Stimulated activated naive CD4-positive, alpha-beta T cell treated with Interleukin-2 at 50 U/mL for 16 hours (primary cell): ENCODE measurements at places on chromosomes 1 and 21.
A peak's percentile ranks its signal among the peaks of the same experiment; 100 is the strongest.

DNA sequence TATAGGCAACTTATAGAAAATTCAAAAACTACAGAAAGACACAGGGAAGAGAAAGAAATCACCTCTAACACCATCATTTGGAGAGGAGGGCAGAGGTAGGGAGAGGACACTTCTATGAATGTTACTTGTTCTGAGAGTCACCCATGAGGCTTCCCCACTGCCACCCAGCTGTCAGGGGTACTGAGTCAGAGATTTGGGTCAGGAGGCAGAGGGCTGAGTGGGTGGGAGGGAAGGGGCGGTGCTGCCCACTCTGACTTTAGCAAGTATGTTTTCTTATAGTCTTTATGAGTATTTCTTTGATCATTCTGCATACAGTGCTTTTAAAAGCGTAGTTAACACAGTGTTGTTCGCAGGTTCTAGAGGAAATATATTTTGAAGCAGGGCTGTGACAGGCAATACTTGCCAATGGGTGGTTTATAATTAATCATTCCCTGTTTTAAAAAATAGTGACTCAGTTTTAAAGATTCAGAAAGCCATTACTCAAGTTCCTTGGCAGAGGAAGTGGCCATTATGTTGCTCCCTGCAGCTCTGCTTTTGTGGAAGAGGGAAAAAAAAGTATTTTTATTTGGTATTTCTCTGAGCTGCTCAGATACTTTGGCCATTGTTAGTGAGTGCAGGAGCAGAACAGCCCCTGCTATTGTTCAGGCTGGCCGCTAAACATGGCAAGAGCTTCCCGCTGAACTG lies 18.3 kb downstream of the IL6R start:
- peak; percentile 49 for DNase-seq

GRCh38 chr21:29144736-29145353 lies 14.4 kb downstream of the MAP3K7CL start:
- DNase-seq = no peak

GRCh38 chr1:30757352-30758120 lies at the start of gene LAPTM5:
LAPTM5 (minus strand) TSS chr1:30757774; CDS start chr1:30757745, 29 bp downstream.
- peak; percentile 59 for DNase-seq

DNA sequence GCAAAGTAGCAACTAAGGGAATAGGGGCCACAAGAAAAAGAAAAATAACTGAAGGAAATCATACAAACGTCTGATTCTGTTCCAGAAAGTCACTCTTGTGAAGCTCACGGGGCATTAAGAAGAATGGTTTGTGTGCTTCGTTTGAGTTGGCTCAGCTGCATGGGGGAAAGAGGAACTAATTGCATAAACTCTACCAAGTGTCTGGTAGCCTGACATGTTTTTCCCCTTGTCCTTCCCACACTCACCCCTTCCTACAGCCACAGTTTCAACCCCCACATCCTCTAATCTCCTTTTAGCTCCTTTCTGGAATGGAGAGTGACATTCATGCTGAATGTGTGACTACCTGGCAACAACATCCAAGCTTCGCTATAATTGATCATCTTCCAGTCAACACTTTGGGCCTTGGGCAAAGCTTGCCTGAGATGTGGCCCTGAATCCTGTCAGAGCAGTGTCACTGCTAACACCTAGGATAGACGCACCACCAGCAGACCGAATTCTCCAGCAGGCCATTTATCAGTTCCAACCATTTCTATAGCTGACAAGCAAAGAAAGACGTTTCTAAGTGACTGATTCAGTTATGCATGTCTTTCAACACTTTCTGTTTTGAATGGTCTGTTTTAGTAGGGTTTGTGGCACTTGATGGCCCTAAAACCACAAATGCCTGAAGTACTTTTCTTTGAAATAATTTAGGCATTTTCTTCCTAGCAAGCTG lies 439.6 kb downstream of the TTLL7 start:
- DNase-seq = no peak

DNA sequence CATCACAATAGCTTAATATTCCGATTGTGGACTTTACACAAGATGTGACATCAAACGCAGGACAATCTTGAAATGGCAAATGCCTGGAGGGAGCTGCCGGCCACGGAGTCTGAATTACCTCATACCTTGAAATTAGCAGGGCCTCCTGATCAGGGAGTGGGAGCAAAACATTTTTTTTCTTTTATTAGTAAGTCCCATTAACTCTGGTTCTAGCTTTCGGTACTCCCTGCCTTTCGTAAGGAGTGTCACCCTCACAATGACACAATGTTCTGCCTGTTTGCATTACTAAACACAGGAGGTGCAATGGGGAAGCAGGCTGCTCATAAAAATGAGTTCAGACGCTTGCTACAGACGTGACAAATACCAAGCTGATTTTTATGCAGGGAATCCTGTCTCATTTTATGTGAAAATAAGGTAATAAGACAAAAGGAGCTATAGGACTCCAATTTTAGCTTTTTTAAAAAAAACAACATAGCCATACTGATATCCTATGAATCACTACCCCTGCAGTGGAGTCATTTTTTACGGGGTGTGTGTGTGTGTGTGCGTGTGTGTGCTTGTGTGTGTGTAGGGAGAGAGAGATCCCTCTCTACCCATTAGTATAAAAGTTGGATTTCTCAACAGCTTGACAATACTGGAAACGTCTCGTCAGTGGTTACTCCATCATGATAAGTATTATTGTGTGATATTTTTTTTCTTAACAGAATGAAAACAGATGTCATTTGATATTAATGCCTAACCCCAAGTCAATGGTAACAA lies 205.1 kb upstream of the RUNX1 start:
- DNase-seq = no peak

DNA sequence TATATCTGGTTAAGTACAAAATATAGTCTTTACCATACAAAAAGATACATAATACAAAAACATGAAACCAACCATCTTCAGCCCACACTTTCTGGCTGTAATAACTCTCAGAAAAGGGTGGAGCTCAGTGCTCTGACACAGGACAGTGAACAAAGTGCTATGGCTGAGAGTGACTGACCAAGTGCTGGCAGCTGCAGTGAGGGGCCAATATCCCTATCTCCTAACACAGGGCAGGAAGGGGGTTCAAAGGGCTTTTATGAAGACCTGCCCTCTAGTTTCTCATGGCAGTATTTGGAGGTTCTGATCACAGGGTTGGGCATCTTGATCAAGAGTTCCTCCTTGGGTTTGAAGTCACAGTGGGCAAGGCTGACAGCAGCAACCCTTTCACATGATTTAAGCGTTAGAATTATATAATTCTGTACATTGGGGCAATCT lies 3.9 kb downstream of the TXNIP start:
- no peak for DNase-seq

- no peak for DNase-seq
Measured at GRCh38 chr1:35539073-35539823, 18.0 kb downstream of the KIAA0319L start.

GRCh38 chr1:218640173-218640572 lies 295.0 kb downstream of the TGFB2 start:
- DNase-seq = no peak

DNA sequence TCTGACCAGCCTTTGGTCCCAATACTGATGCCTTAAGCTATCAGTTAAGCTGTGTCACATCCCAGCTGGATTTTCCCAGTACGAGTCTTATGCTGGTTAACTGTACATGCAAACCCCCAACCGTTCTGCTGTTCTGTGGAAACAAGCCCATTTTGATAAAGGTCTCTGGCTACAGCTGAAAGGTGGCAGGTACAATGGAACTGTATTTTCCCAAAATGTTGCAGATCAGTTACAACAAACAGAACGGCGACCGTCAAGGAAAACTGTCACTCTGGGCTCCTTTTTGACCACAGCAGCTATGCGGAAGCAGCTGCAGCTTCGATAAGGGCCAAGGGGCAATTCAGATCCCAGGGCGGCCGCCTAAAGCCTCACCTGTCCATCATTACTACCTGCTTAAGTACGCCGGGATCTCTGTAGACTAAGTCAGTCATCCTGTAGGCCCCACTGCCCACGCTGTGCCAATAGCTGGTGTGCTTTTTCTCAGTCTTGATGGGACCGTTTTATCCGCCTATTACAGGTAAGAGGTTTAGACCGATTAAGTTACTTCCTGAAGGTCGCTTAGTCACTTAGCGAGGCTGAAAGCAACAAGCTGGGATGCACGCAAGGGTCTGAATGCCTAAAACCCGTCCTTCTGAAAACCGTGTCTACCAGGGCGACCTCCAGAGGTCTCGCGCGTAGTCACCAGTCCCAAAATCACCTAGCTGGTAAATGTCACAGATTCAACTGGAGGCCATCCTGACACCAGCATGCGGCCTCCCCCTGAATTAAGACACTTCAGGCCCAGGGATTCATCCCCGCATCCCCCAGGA lies 11.1 kb upstream of the RAB42 start:
- peak; percentile 60 for DNase-seq

- no peak for DNase-seq
Measured at GRCh38 chr1:116852367-116852766, 57.3 kb upstream of the PTGFRN start.

DNA sequence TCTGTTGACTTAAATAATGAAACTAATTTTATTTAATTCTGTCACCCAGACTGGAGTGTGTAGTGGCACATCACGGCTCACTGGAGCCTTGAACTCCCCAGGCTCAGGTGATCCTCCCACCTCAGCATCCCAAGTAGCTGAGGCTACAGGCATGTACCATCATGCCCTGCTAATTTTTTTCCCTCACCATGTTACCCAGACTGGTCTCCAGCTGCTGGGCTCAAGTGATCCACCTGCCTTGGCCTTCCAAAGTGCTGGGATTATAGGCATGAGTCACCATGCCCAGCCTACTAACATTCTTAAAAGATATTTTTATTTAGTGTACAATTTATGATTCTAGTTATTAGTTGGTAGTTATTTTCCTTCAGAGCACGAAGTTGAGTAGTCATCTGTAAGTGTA lies 49.5 kb downstream of the NRDC start:
- DNase-seq = no peak

DNA sequence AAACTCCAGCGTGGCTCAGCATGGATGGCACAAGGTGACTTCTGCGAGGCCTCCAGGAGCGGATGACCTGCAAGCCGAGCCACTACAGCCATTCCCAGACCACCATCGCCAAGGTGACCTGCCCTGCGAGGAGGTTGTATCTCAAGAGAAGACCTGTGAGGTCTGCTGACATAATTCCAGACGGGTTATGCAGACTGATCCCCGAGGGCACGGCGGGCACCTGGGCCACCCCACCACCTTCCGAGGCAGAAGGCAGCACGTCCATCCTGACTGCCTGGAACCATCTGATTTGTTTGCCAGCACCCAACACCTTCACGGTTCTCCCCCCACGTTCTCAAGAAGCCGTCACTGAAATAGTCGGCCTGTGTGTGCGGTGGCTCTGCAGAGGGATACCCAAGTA lies 56.8 kb upstream of the CNTN2 start:
- no peak for DNase-seq

GRCh38 chr1:79737193-79737592 lies 730.7 kb upstream of the ADGRL4 start:
- no peak for DNase-seq

GRCh38 chr1:178868706-178869105 lies 2.2 kb downstream of the ANGPTL1 start:
- no peak for DNase-seq

DNA sequence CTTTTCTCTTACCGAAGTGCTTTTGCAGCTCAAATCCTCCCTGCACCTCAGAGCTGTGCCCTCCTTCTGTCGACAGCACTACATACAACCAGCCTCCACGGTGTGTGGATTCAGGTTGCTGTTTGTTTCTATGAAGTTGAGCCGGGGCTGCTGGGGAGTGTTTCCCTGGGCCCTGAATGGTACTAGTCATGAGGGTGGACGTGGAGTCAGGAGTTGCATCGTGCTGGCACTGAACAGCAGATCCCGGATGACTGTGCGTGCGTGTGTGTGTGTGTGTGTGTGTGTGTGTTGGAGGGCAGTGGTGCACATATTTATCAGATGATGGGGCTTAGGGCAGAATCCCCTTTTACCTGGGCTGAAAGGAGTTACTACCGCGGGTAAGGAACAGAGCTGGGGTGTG lies 47.0 kb downstream of the ACTL8 start:
- no peak for DNase-seq

DNA sequence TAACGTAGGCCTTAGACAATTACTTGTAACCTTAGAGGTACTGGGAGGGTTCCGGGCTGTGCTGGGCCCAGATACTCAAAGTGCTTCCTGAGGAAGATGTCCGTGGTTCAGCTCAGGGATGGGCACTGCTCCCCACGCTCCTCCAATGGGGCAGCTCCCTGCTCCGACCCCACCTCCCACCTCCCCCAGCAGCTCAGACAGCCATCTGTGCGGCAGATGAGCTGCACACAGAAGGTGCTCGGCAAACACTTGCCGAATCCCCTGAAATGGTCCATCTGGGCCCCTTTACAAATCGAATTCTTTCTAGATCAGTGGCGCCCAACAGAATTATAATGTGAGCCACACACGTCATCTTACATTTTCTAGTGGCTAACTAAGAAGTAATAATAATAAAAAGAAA lies 242.4 kb upstream of the RAB4A start:
- no peak for DNase-seq

GRCh38 chr1:53638360-53639035 lies 100.5 kb downstream of the GLIS1 start:
- DNase-seq = no peak

GRCh38 chr1:157116737-157117103 lies 17.1 kb upstream of the ETV3L start:
- DNase-seq = no peak

GRCh38 chr1:26787706-26788514 lies at the start of gene PIGV:
PIGV (plus strand) TSS chr1:26787950; CDS start chr1:26790816, 2,866 bp downstream.
- peak; percentile 84 for DNase-seq

DNA sequence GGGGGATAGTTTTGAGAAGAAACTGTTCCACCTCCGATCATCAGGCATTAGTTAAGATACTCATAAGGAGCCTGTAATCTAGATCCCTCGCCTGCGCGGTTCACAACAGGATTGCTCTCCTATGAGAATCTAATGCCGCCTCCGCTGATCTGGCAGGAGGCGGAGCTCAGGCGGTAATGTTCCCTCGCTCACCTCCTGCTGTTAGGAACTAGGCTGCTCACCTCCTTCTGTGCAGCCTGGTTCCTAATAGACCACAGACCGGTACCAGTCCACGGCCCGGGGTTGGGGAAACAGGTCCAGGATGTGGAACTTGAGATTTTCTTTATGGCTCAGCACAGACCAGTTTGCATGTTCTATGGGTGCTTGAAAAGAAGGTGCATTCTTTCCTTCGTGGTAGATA lies 27.2 kb upstream of the FAM3B start:
- DNase-seq = no peak

GRCh38 chr1:213560226-213560625 lies 427.5 kb upstream of the PROX1 start:
- DNase-seq = no peak

GRCh38 chr1:226128487-226129075 lies 58.0 kb downstream of the ACBD3 start:
- no peak for DNase-seq

DNA sequence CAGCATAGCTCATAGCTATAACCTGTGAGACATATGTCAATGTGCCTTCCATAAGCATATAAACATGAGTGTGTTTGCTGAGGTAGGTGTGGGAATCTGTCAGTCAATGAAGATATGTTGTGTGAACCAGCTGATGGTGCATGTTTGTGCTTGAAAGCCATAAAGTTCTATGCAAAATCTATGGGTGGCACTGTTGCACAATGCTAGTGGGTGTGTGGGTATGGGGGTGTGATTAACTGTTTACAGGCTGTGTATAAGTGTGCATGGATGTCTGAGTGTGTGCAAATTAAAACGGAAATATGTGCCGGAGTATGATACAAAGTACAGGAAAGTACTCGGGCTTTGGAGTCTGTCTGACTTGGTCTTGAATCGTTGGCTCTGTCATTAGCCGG lies 1.0 kb upstream of the ATP2B4 start:
- DNase-seq = peak; percentile 66

GRCh38 chr1:25161981-25162380 lies 70.3 kb downstream of the SYF2 start:
- DNase-seq = no peak
